SK-N-SH (cell line): ENCODE measurements at places on chromosomes 6 and 20. TPM values are rescaled to one million over a fixed set of nuclear protein-coding genes. Genes with fewer than 3 reads are reported as not detected.

- DNase-seq = no peak
These were observed 105.0 kb downstream of the CD109 start for GRCh38 chr6:73800997-73801396.

The PRSS35 gene
- polyA plus RNA-seq = 0.36 and 0.47 TPM in 2 replicates

The BCAS4 gene
- 23.3 and 43.8 TPM in 2 replicates for polyA plus RNA-seq

The PLCB4 gene
- 5.5 and 7.0 TPM in 2 replicates for polyA plus RNA-seq

GRCh38 chr6:128057946-128058345, 157.1 kb upstream of the THEMIS start:
- DNase-seq = no peak

- no peak for DNase-seq
These were observed 286.8 kb downstream of the CDH4 start for GRCh38 chr20:61538943-61539265.

DNA sequence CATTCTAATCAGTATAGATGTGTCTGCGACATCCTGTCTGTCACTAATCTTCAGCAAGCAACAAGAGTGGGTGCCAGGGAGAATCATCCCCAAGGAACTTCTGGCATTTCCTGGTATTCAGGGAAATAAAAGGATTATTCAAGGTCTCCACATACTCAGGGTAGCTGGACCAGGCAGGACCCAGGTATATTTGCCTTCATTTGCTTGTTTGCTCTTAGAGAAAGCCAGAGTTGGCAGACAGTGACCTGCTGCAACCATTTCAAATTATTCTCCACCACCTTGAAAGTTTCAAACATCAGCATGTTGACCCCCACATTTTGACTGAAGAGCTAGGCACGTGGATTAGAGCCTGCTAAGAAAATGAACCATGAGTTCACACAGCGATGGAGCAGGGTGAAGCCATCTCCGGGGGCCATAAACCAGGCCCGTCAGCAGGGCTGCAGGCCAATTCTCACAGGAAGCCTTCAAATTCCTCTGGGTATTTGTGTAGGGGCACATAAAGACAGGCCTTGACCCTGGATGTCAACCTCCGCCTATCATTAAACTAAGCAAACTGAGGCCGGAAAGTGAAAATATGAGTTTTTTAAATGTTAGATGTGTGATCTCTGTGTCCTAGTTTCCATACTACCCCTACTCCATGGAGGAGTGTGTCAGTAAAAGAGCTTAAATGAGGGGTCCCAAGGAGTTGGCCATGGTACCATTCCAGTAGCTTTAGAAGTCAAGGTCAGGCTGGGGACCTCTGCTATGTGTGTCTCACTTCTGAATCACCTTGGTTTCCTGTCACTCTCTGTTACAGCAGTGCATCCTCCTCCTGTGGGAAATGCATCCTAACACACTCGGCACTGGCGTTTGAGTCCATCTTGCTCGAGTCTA, 32.9 kb downstream of the TRAM2 start:
- DNase-seq = no peak

The CST5 gene
- polyA plus RNA-seq = not detected in 2 replicates

- DNase-seq = no peak
These were observed 8.7 kb downstream of the PLCG1 start for GRCh38 chr20:41145821-41146620.

GRCh38 chr20:37526238-37526838, 1.3 kb downstream of the BLCAP start:
- peak; percentile 82 for DNase-seq

GRCh38 chr6:87903323-87903722, 144.3 kb upstream of the SPACA1 start:
- DNase-seq = no peak

GRCh38 chr6:82260997-82261732, 13.6 kb upstream of the IBTK start:
- no peak for DNase-seq

DNA sequence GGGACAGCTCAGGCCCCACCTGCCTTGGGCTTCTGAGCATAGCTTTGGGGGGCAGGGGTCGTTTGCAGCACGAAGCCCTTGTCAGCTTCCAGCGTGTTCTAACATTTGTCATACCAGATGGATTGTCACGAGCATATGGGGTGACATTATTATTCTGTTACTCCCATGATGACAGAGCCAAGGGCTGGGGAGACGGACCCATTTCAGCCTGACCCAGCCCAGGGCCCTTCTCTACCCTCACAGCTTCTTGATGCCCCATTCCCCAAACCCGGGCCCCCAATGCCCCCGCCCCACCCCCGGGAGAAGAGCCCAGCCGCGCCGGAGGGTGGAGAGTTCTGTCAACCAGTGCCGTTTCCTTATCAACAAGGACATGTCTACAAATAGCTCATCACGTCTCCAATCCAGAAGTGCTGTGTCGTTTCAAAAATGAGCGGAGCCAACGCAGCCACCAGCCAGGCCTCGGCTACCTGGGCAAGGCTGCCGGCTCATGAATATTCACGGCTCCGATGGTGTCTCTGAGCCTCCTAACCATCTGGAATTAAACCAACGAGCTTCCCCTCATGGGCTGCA, 9.6 kb upstream of the CHRNA4 start:
- DNase-seq = no peak

GRCh38 chr6:164838068-164838615, 471.3 kb downstream of the C6orf118 start:
- no peak for DNase-seq

DNA sequence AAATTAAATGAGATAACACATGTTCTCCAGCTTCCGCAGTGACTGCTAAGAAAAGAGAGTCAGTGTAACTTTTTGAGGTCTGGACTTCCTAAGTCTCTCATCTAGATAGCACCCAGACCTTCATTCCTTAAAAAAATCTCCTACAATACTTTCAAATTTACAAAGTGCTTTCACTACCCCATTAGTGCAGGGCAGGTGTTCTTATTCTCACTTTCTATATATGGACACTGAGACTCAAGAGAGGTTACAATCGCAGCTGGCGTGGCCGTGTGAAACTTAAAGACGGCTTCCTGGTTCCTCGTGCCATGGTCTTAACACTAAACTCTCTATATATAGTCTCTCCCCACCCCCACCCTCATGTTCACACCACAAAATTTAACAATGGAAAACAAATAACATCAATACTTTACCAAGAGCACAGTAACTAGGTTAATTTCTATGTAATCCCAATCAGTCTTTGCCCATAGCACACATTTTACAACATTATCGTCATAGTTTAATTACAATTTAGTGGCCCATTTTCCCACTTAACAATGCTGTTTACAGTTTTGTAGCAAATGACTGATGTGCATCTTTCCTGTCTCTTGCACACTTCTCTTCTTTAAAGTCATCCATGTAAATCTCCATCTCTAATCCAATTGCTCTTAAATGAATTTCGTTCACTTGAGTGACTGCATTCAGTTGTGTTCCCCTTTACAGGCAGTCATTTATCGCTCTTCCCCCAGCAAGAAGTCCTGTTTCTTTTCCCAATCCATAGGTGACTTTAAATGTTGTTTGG, 78.8 kb upstream of the ARID1B start:
- no peak for DNase-seq

DNA sequence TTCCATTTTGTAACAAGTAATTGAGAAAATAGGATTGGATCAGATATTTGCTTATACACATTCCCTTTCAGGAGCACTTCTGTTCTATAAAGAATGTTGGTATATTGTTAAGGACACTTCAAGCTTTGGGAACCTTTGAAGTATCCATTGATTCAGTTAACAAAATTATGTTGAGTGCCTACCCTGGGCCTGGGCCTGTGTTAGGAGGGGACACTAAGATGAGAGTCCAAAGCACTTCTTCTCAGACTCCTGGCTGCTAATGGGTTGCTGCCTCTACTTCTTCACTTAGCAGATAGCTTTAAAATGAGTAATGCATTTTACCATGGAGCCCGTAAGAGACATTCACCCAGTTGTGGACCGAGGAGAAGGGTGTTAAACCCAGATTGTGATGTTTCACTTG, 40.3 kb downstream of the PTPN1 start:
- DNase-seq = no peak

DNA sequence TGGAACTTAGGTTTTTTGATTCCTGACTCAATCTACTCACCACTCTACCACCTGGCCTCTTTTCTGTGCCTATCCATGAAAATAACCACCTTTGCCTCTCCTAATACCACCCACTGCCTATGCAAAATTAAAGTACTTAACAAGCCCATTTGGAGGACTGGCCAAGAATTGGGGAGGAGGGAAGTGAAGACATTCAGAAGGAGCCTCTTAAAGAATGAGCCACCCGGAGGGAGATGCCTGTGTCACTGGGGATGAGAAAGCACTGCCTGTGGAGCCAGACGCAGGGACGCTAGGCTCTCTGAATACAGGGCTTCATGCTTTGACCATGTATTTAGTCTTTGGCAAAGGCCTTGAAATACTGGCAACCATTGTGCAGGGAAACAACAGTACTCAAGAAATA, 40.0 kb upstream of the MRPS10 start:
- DNase-seq = no peak

The RIN2 gene
- polyA plus RNA-seq = 6.3 and 6.8 TPM in 2 replicates

The GJE1 gene
- polyA plus RNA-seq = not detected in 2 replicates

The BIRC7 gene
- not detected in 2 replicates for polyA plus RNA-seq

DNA sequence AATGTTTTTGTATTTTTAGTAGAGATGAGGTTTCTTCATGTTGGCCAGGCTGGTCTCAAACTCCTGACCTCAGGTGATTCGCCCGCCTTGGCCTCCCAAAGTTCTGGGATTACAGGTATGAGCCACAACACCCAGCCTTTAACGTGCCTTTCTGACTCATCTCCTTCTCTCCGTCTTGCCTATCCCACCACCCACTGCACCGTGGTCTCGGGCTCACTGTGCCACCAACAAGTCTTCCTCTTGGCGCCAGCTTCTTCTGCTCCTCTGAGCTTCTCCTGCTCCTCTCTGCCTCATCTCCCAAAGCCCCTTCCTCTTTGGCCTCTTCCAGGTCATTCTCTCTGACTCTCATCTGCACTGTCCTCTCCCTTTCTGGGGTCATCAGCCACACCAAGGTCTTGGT, 41.0 kb downstream of the TMEM242 start:
- DNase-seq = no peak

GRCh38 chr20:63090052-63090451, 83.3 kb upstream of the BHLHE23 start:
- DNase-seq = no peak
